ENCODE measurements at places on chromosomes 1 and 21.

DNA sequence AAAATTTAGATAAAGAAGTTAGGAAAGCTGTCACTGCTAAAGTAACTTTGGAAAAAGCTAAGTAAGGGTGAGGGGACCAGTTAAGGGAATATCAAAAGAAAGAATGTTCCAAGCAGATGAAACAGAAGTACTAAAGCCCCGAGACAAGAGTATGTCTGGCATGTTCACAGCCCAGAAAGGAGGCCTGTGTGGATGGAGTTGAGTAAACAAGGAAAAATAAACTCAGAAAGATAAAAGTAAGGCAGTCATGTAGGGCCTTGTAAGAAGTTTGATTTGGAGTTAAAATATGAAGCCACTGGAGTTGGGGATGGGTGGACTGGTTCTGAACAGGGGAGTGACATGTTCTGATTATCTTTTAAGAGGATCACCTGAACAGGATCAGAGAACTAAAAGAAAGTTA is 177.9 kb downstream of the CDC42BPA start:
- DNase-seq = no peak

DNA sequence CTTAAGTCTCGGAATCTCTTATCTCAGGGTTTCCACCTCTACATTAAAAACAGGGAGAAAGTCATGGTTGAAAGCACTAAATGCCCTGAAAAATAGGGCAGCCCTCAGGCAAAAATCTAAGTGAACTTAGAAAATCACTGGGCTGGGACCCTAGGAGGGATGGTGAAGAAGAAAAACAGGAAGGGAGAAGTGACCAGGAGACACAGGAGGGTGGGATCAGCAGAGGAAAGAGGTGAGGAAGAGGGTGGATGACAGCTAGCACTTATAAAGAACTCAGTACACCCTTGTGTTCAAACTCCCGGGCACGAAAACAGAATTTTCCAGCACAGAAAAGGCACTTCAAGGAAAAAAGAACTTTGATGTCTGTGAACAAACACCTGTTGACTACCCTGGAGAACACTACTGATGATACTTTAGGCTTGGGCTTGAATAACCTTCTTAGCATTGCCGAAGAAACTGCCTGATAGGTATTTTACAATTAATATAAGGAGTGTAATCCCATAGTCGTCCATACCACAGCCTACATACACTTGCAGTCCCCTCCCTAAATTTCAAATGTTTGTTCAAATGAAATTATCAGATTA is 2.0 kb downstream of the CHML start:
- no peak for DNase-seq

- peak; percentile 44 for DNase-seq
These were observed 354.1 kb upstream of the C1orf87 start for GRCh38 chr1:60427701-60428100.

GRCh38 chr1:27885114-27885528 is 12.8 kb downstream of the THEMIS2 start:
- no peak for DNase-seq

- DNase-seq = no peak
These were observed 52.2 kb upstream of the TARBP1 start for GRCh38 chr1:234531151-234531635.

- DNase-seq = no peak
These were observed 17.6 kb downstream of the USP33 start for GRCh38 chr1:77742011-77742555.

DNA sequence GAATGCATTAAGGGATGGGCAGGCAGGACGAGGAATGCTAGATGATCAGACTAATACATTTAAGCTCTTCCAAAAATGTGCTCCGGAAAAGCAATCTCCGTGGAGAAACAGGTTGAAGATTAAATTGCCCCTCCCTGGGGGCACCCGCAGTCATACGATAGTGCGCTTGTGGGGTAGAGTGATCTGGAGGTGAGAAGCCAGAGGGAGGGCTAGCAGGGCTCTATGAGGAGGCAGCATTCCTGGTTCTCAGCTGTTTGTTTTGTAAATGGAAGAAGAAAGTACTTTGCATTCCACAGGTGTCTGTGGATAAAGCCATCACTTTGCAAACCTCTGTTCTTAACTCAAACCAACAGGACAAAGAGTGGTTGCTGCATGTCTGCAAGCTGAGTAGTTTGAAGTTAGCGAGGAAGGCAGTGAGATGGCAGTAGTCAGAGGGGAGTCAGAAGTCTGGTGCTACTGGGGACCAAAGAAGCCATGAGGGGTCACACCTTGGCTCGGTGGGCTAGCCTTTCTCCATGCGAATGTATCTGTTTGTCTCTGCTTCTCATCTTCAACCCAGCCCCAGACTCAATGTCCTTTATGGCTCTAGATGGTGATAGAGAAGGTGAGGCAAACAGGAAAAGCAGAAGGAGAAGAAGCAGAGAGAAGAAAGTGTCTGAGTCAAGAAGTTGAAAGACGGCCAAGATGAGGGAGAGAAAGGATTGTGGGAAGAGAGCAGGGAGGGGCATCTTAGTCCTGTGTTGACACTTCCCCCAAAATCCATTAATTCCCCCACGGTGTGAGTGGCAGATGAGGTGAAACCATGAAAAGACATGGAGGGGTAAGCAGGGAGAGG is 65.2 kb upstream of the GJA8 start:
- no peak for DNase-seq

DNA sequence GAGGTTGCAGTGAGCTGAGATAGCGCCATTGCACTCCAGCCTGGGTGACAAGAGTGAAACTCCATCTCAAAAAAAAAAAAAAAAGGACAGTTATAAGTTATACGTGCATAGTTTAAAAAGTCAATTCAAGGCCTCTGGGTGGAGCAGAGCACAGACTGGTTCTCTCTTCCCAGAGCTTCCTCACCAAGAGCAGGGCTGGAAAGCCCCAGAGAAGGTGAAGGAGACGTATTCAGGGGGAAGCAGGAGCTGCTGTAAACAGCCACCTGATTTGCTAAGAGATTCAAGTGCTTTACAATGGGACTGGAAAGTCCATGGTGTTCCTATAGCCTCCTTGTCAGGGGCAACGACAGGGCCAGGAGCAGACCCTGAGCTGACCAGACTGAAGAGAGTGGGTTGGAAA is 85.0 kb upstream of the LYST start:
- no peak for DNase-seq

- DNase-seq = no peak
These were observed 61.2 kb upstream of the TNR start for GRCh38 chr1:175804561-175804960.

DNA sequence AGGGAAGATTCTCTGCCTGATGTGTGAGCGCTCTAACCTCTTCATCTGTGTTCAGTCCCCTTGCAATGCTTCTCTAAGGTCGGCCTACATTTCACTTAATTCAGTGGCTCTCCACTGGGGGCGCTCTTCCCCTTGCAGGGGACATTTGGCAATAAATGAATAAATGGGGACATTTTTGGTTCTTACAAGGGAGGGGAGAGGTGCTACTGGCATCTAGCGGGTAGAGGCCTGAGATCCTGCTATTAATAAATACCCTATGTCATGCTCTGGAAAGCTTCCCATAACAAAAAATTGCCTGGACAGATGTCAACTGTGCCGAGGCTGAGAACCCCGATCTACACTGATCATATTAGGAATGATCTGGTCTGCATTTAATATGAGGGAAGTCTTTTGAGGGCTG is 25.9 kb upstream of the DNAJC11 start:
- DNase-seq = peak; percentile 26

DNA sequence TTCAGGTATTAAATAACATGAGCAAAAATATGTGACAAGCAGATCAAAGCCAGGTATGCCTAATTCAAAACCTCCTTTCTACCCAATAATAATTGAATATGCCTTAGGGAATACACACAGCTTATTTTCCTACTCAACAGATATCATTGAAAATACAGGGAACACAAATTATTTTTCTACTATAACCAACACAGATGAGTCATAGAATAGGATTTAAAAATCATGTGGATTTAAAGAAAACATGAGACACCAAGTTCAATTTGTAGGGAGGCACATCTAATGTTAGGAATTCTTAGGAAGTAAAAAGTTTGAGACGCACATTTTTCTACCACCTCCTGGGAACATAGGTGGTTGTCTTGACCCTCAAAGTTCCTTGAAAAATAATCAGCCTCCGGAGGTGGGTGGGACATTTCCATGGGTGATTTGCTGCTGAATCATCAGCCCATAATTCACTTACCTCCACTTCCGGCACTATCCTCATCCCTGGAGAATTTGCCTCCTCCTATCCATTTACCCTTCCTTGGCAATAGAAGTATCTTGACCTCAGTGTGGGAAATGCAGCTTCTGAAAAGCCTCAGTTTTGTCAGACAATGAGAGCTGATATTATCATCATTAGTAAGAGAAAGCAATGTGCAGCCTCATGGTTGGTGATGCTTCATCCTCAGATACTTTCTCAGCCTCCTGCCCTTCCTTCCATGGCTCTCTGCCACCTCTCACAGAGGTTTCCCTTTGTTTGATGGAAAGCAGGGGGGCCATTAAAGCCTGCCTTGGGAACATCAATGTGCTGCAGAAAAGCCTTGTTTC is 33.5 kb upstream of the RGS4 start:
- no peak for DNase-seq

DNA sequence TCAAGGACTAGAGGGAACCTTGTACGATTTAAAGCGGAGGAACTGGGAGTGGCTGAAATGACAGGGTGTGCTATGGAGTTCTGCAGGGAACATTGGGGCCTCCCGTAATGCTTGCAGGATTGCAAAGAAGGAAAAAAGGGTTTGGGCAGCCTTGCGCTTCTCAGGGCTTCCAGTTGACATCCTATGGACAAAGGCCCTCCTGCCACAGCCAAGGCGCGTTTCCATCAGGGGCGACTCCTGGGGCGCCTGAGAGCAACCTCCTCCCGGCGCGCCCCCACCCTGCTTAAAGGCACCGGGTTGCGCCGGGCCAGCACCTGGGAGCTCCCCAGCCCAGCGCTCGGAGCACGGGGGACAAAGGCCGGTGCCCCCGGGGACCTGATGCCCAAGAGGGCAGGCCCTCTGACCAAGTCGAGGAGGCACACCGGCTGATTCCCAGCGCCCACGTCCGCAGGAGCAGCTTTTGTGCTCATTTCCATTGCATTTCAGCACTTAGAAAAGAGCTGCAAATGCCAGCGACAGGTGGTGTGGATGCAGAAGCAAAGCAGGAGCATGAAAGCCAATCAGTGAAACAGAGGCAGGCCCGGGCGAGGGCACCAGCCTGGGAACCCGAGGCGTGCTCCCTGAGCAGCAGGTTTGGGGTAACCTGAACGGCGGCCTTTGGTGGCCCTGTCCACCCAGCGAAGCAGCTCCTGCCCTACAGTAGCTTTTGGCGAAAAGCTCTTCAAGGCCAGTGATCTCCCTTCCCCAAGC is 17.6 kb upstream of the RNF187 start:
- DNase-seq = no peak

- no peak for DNase-seq
These were observed 3.1 kb downstream of the CSF3R start for GRCh38 chr1:36479505-36480051.

DNA sequence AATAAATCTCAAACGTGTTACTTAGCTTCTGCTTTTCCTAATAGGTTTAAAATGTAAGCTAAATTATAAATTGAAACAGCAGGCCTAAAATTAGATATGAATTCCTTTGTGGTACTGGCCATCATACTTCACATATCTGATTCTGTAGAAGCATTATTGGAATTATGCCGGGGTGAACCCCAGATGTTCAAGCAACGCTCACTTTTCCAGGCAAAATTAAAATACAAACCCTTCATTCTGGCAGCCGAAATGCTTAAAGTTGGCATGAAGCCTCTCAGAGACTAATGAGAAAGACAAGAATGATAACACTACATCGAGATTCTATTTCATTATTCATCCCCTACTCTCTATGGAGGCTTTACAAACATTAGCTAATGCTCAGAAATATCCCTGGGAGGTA is 1352.7 kb upstream of the ADGRL2 start:
- DNase-seq = no peak

DNA sequence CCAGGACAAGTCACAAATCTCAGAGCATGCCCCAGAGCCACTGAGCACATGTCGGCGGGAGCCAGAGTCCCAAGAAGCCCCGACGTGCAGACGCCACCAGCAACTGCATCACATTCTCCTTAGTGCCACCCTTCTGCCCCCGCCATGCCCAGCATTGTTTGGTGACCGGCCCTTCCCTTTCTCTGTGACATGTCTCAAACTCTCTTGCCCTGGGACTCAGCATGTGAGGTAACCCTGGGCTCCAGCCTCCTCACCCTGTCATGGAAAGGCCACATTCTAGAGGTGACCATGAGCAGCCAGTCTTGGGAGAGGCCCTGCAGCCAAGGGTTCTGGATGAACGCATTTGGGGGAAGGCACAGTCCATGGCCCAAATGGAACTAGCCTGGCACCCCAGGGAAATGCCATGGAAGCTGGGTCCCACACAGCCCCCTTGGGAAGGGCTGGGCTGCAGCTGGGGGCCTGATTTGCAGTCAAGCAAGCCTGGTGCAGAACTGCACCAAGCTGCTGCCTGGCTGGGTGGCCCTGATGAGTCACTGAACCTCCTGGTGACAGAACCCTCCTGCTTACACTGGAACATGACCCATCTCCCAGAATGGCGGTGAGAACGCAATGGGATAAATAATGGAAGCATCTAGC is 94.4 kb downstream of the ITPKB start:
- no peak for DNase-seq

GRCh38 chr1:85612704-85613361 is 32.3 kb downstream of the CCN1 start:
- no peak for DNase-seq

DNA sequence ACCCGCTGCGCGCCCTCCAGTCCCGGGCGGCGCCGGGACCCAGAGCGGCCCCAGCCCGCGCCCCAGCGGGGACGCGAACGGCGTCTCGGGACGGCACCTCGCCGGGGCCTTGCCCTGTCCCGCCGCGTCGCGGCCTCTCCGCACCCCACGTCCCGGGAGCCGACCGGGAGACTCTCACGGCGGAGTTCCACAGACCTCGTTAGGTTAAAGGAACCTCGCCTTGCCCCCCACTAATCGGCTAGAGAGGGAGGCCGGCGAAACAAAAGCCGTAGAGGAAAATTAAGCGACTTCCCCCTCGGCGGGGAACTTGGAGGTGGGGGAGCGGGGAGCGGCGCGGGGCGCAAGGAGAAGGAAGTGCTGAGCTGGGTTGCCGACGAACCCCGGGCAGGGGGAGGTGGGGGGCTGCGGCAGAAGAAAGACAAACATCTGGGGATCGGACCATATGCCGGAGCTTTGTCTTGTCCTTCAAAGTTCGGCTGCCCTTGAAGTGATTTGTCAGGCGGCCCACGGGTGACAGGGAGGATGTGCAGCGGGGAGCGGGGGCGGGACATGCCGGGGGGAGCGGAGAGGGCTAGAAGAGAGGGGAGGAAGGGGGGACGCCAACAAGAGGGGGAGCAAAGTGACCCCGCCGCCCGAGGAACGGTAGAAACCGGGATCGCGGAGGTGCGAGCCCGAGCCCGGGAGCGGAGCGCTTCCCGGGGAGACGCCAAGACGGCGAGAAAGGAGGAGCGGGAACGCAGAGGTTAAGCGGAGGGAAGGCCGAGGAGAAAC is 120.0 kb upstream of the RRP15 start:
- no peak for DNase-seq
